ENCODE measurements at places on chromosomes 12 and 14. TPM values are rescaled to one million over a fixed set of nuclear protein-coding genes. Genes with fewer than 3 reads are reported as not detected.

Gene AQP5
- not detected for total RNA-seq

Gene TAS2R46
- 0.89 TPM for total RNA-seq

Gene MYO1H
- not detected for total RNA-seq

Gene SLCO1B1
- not detected for total RNA-seq

Gene TROAP
- 50.1 TPM for total RNA-seq

Gene ESR2
- not detected for total RNA-seq

Gene SDSL
- 7.7 TPM for total RNA-seq

GRCh38 chr14:74569387-74569786, 42.6 kb downstream of the LTBP2 start:
- DNase-seq, result no peak

DNA sequence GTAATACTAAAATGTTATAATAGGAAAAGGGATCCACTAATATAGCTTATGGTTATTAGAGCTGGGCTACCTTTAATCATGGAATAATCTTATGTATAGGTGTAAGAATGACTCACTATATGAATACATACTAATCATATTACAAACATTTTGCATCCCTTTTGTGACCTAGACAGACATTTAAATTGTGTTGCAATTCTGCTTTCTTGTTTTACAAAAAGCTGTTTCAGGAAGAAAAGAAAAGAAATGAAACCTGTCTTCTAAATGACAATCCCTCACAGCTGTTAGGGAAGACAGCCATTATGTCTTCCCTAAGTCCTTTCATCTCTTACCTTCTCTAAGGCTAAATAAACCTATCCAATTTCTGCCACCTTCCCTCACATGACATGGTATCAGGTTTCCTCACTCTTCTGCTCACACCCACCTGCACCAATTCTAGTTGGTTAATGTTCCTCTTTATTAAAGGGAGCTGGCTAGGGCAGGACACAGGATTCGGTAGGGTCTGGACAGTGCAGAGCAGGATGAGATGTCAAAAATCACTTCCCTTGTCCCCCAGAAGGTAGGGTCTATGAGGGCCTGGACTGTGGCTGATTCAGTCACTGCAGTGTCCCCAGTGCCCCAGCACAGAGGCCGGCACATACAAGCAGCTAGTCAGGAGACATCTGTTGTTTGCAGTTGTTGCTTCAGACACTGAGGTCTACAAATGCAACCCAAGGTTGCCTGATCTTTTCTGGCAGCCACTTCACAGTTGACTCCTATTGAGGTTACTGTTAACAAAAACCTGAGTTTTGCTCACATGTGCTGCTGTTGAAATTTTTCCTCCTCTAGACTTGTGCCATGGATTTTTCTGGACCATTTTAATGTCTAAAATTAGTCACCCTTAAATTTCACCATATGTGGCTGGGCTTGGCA, 3.7 kb downstream of the DHRS7 start:
- DNase-seq, result no peak

- DNase-seq, result no peak
Observed at GRCh38 chr14:37515771-37516170, 79.3 kb downstream of the FOXA1 start.

- DNase-seq, result no peak
Observed at GRCh38 chr14:31029016-31029970, 3.1 kb upstream of the STRN3 start.

DNA sequence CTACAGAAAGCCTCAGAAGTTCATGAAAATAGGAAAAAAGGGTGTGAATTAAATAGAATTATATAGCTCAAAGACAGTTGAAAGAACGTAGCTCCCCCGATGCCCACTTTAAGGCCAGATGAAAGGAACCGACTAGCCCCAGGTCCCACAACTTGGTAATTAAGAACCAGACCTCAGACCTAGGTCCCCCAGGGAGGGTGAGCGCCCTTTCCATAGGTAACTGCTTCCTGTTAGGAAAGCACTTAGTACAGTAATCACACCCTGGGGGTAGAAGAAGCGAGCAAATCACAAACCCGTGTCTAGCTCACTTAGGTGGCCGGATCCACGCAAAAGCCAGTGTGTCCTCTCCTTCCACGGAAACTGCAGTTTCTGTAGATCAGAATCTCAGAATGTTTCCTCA, 77.1 kb downstream of the PLXNC1 start:
- no peak for DNase-seq

DNA sequence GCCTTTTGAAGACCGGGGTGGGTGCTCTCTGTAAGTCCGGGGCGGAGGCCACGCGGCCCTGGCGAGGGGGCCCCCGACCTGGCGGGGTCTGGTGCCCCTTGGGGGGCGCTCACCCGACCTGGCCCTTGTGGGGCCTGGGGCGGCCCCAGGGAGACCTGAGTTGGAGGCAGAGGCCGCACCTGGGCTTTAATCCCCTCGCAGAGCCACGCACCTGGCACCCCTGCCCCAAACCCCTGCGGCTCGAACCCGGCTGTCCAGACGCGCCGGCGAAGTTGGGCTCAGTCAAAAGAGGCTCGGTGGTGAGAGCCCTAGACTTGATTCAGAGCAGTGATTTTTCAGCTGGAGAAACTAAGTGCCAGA, 267 bp downstream of the CFAP251 start:
- no peak for DNase-seq

GRCh38 chr14:105378199-105378598, 20.1 kb upstream of the TEX22 start:
- no peak for DNase-seq

GRCh38 chr14:34978444-34978843, 4.3 kb upstream of the SRP54 start:
- no peak for DNase-seq

DNA sequence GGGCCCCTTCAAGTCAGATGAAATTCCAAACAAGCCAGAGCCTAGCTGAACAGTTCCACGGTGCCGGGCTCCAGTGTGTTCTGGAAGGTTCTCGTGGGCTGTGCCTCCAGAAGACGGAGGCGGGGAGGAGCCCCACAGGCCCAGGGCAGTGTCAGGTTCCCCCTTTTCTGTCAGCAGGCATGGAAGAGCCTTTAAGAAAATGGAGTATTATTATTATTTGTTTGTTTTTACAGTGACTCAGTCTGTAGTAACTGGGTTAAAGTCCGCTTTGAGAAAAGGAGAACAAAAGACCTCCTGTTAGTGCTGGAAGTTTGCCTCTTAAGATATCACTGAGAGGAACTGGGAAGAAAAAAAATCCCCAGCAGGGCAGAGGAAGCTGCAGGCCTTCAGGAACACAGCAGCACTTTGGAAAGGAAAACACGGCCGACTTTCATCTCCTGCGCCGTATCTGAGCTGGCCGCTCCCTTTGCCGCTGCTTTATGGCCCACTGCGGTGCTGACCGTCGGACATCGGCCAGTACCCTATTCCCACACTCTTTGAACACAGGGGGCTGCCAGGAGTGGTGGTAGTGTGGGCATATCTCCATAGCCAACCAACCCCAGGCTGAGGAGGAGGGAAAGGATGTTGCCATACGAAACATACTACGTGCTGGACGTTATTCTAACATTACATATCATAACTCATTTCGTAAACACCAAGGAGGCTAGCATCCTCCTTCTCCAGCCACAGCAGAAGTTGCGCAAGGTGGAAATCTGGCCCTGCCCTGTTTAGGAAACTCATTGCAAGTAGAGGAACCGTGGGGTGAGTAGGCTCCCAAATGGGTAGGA, 194.0 kb downstream of the ZFP36L1 start:
- DNase-seq, result peak; percentile 93

DNA sequence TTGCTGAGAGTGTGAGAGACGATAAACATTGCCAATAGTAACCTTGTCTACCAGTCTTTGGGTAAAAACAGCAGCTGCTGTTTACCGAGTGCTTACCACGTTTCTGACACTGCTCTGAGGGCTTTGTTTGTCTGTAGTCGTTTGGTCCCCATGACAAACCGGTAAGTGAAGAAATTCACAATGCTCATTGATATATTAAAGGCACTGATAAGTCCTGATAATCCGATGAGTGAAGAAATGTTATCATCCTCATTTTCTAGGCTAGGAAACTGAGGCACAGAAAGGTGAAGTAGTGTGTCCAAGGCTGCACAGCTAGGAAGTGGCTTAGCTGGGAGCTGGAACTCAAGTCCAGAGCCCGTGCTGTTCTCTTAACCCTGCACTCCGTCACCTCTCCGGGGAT, 138.6 kb downstream of the SCARB1 start:
- no peak for DNase-seq

- DNase-seq, result peak; percentile 5
Observed at GRCh38 chr14:56189307-56189706, 71.1 kb downstream of the PELI2 start.

Data from SJSA1 (cell line).